Activated naive CD8-positive, alpha-beta T cell treated with anti-CD3 and anti-CD28 coated beads for 36 hours (primary cell): ENCODE measurements at places on chromosomes 12 and 14. TPM values are rescaled to one million over a fixed set of nuclear protein-coding genes. Genes with fewer than 3 reads are reported as not detected.

Gene NINJ2
- 1.4 TPM for total RNA-seq

Gene STYK1
- total RNA-seq: 0.56 TPM

Gene GPR135
- total RNA-seq: 0.60 TPM

Gene FOXN4
- not detected for total RNA-seq

Gene IL22
- total RNA-seq: 0.31 TPM

Gene OSBPL8
- 85.7 TPM for total RNA-seq

Gene AKAP6
- 1.3 TPM for total RNA-seq

Gene SMIM41
- not detected for total RNA-seq

Gene TMEM52B
- not detected for total RNA-seq

Gene RPGRIP1
- total RNA-seq: 0.08 TPM

Gene CLEC4C
- not detected for total RNA-seq

Gene DACT1
- total RNA-seq: 1.2 TPM

Gene PPFIA2
- 0.42 TPM for total RNA-seq

Gene MAX
- 121 TPM for total RNA-seq

Gene PTGER2
- 20.8 TPM for total RNA-seq

Gene DHRS1
- total RNA-seq: 8.6 TPM

Gene CLEC1B
- not detected for total RNA-seq

Gene DICER1
- 60.3 TPM for total RNA-seq

Gene PRICKLE1
- total RNA-seq: 0.14 TPM

Gene SLC7A7
- total RNA-seq: 0.56 TPM

Gene CLECL1
- total RNA-seq: 7.0 TPM

Gene MMP19
- not detected for total RNA-seq

Gene APOF
- total RNA-seq: not detected

Gene CLEC9A
- total RNA-seq: not detected

Gene KRT80
- not detected for total RNA-seq

Gene ADAMTS20
- total RNA-seq: not detected

Gene BDKRB1
- total RNA-seq: not detected

Gene RTL1
- total RNA-seq: not detected

Gene PGF
- 0.21 TPM for total RNA-seq

Gene TAS2R46
- total RNA-seq: 0.48 TPM

Gene RASAL1
- total RNA-seq: 1.9 TPM

Gene C14orf132
- total RNA-seq: 2.2 TPM

Gene NFE2
- not detected for total RNA-seq

Gene TEX22
- 2.1 TPM for total RNA-seq

Gene WSCD2
- total RNA-seq: not detected

Gene CPNE6
- total RNA-seq: not detected

Gene TC2N
- 16.7 TPM for total RNA-seq

Gene PZP
- not detected for total RNA-seq

Gene SCYL2
- total RNA-seq: 26.7 TPM

Gene RGS6
- 0.10 TPM for total RNA-seq

Gene LHX5
- total RNA-seq: not detected

Gene INSM2
- not detected for total RNA-seq

Gene FIGNL2
- total RNA-seq: 0.40 TPM

Gene OTOGL
- not detected for total RNA-seq

Gene CKAP4
- 23.4 TPM for total RNA-seq
